ENCODE measurements at places on chromosomes 13 and 19.

GRCh38 chr19:19232261-19232721 lies 20.5 kb downstream of the NCAN start:
- DNase-seq = no peak

DNA sequence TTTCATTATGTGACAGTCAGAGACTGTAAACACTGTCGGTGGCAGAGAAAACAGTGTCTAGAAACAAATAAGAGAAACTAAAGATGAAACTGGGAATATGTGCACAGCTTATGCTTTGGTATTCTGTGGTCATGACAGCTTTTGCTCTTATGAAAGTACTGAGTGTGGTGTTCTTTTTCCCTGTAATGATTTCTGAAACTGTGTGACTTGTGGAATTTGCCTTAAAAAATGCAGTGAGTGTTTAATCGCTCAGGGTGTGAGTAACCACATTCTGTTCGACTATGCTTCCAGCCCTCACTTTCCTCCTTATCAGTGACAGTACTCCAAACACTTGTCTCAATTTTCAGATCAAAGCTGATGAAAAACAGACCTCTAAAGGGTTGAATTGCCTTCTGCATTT lies 66.9 kb upstream of the DIAPH3 start:
- DNase-seq = no peak

- no peak for DNase-seq
Observed at GRCh38 chr13:87084192-87084591, 587.0 kb upstream of the SLITRK5 start.

DNA sequence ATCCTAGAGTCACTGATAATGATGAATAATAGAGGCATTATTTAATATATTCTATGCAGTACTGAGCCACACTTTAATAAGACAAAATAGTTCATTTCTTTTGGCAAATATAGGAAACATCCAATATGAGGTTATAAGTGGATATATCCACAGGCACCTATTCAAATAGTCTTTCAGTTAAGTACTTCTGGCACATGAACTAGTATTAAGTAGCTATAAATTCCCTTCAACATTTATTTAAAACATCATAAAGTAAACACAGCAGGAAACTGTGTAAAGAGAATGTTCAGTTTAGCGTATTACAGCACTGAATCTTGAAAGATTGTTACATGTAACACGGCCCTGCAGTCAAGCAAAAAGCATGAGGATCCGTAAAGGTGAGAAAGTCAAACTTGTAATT lies 463.3 kb upstream of the KLF12 start:
- DNase-seq = no peak

GRCh38 chr19:3041761-3042620 lies 12.9 kb upstream of the TLE2 start:
- no peak for DNase-seq

GRCh38 chr19:42204664-42205063 lies 12.8 kb downstream of the DEDD2 start:
- DNase-seq = no peak

GRCh38 chr13:26964278-26965250 lies 204.0 kb upstream of the GPR12 start:
- DNase-seq = no peak

- no peak for DNase-seq
Observed at GRCh38 chr13:100520936-100521850, 67.4 kb downstream of the GGACT start.

All from CD4-positive, alpha-beta T cell treated with Interferon alpha-2 for 1 hour (primary cell).